Upper lobe of left lung (tissue), 6 donors: ENCODE measurements at places on chromosomes 3 and 15. TPM values are rescaled to one million over a fixed set of nuclear protein-coding genes. Genes with fewer than 3 reads are reported as not detected.

Gene MLF1
- total RNA-seq = 5.8 TPM

Gene LIPH
- 47.9 TPM for total RNA-seq

Gene B3GALNT1
- total RNA-seq = 31.2 TPM

DNA sequence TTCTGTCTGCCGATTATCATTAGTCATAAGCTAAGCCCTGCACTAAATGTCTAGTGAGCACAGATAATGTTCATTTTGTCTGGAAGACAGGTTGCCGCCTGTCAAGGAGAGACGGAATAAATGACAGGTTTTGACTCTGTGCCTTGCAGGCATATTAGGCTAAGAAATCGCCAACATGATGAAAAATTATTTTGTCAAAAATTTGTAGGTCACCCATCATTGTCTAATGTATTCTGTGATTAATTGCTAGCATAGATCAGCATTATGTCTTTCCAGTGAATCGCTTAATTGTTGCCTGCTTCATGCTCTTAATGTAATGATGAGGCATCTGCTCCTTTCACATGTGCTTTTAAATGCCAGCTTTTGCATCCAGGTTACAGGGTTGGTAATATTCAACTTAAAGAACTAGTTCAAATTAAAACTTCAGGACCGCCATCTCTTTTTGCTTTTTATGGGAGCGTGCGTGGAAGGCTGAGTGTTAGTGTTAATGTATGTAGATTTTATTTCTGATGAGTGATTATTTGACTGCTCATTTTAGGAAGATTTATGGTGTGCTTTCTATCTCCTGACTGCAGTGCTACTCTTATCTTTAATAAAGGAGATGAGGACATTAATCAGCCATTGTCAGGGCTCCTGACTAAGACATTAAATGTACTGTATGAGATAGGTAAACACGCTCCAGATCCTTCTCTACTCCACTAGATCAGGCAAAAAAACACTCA is 120.8 kb upstream of the MEIS2 start:
- H3K27ac ChIP-seq = no peak overlapping the region
- H3K27me3 ChIP-seq = no peaks in the 10 kb centered on the region
- no peaks in the 10 kb centered on the region for H3K36me3 ChIP-seq
- DNase-seq = no peak
- no peaks in the 10 kb centered on the region for H3K4me1 ChIP-seq

- H3K36me3 ChIP-seq = no peaks in the 10 kb centered on the region
- no peak for DNase-seq
- peaks cover 19% of the 10 kb centered on the region for H3K4me1 ChIP-seq
- H3K4me3 ChIP-seq = no peak overlapping the region
- H3K27me3 ChIP-seq = no peaks in the 10 kb centered on the region
- peak overlapping the region; percentile 75 for H3K27ac ChIP-seq
These were observed 121.1 kb downstream of the ADAM10 start for GRCh38 chr15:58628206-58628947.

GRCh38 chr15:32919749-32920414 is 202.1 kb downstream of the GREM1 start:
- no peaks in the 10 kb centered on the region for H3K36me3 ChIP-seq
- no peaks in the 10 kb centered on the region for H3K4me1 ChIP-seq
- DNase-seq = no peak

DNA sequence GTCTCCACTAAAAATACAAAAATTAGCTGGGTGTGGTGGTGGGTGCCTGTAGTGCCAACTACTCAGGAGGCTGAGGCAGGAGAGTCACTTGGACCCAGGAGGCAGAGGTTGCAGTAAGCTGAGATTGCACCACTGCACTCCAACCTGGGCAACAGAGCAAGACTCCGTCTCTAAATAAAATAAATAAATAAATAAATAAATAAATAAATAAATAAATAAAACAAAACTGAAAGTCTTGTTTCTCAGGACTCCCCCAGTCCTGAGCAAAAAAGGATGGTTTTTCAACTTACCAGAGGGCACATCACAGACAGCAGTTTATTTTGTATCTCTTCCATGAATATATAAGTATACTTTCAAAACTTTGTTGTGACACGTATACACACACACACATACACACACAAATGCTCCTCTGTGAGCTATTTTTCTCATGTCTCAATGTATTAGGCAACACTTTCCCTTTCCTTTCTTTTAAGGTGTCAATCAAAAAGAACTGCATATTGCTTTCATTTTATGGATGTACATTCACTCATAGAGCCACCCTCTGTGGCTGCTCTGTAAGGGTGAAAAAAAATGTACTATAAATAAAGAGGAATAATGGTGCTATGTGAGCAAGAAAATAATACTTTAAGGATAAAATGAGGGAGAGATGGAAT is 54.8 kb upstream of the MITF start:
- no peaks in the 10 kb centered on the region for H3K4me1 ChIP-seq
- no peaks in the 10 kb centered on the region for H3K36me3 ChIP-seq
- no peak overlapping the region for H3K4me3 ChIP-seq

Gene SKOR1
- 0.46 TPM for total RNA-seq

DNA sequence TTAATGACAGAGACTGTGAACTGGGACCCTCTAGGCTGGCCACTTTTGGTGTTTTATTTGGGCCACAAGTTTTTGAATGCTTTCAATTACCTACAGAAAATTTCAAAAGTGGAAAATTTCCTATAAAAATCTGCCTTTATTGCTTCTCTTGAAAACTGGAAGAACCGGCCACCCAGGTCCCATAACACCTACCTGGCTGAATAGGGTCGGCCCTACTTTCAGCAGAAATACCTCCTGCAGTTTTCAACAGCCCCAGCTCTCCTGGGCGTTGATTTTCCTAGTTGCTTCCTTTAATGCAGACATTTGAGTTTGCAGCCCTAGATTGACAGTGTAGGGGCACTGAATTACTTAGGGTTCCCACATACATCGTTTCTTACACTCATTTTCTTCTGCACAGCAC is 719 bp upstream of the SRPRB start:
- no peaks in the 10 kb centered on the region for H3K27me3 ChIP-seq
- no peak overlapping the region for H3K4me3 ChIP-seq
- H3K27ac ChIP-seq = no peak overlapping the region
- no peak for DNase-seq

DNA sequence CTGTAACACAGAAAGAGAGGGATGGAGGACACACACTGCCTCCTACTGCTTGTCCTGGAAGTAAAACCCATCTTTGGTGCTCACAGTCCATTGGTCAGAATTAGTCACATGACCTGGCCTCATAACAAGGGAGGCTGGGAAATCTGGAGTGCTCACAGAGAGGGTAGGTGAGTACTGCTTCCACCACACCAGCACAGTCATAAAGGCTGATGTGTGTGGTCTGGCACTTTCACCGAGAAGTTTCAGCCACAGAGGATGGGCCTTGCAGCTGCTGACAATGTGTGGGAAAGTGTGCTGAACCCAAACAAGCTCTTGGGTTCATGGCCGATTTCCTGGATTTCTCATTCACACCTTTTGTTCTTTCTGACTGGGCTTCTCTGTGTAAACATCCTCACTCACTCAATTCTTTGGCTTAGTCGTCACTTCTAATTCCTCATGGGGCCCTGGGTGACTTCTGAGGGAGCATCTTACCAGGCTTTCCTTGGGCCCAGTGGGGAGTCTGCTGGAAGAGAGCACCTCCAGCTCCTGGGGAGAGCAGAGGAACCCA is 100.7 kb downstream of the ASB7 start:
- H3K4me1 ChIP-seq = no peaks in the 10 kb centered on the region
- H3K27me3 ChIP-seq = no peaks in the 10 kb centered on the region
- no peak for DNase-seq
- H3K27ac ChIP-seq = no peak overlapping the region
- no peaks in the 10 kb centered on the region for H3K36me3 ChIP-seq

- DNase-seq = no peak
- H3K4me1 ChIP-seq = no peaks in the 10 kb centered on the region
- no peaks in the 10 kb centered on the region for H3K27me3 ChIP-seq
- H3K36me3 ChIP-seq = no peaks in the 10 kb centered on the region
These were observed 107.3 kb upstream of the PRR20G start for GRCh38 chr3:127394984-127395662.

DNA sequence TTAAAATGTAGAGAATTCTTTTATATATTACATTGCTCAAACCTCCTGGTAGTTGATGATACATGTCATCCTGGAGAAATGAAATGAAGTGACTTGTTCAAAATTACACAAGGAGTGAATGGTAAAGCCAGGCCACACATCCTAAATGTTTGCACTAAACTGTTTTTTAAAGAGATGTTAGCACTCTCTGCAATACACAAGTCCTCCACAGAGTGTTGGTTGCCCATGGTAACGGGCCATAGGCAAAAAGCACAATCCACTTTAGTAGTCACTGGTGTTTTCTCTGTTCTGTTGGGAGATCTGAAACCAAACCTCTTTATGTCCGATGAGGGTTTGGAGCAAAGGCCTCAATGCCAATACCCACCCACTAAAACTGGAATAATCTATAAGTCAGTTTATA is 907.4 kb downstream of the NTRK3 start:
- no peak overlapping the region for H3K4me3 ChIP-seq
- H3K27me3 ChIP-seq = no peaks in the 10 kb centered on the region
- no peaks in the 10 kb centered on the region for H3K36me3 ChIP-seq
- H3K27ac ChIP-seq = no peak overlapping the region
- no peaks in the 10 kb centered on the region for H3K4me1 ChIP-seq

Gene SH3GL3
- 1.8 TPM for total RNA-seq

GRCh38 chr3:64042952-64043351 is 19.7 kb upstream of the PSMD6 start:
- no peak overlapping the region for H3K27ac ChIP-seq
- no peak for DNase-seq
- no peaks in the 10 kb centered on the region for H3K36me3 ChIP-seq

Gene ACKR2
- 3.3 TPM for total RNA-seq

DNA sequence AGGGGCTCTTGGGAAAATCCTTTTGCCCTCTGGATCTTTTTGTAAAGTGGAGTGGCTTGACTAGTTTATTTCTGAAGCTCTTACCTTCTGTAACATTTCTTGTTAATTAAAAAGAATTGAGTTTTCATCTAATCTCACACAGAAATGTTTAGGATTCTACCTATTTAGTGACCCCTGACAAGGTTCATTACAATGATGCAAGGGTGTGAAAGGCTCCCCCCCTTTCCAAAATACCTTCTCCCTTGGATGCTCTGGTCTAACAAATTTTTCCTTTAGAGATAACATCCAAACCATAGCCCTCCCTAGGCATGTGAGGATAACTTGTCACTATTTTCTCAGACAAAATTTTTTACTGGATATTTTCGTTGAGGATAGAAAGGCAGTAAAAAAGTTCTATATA is 223.9 kb downstream of the THRB start:
- no peaks in the 10 kb centered on the region for H3K4me1 ChIP-seq
- H3K27me3 ChIP-seq = no peaks in the 10 kb centered on the region
- H3K27ac ChIP-seq = no peak overlapping the region
- H3K36me3 ChIP-seq = no peaks in the 10 kb centered on the region

GRCh38 chr3:101142160-101142559 is 148.9 kb upstream of the ABI3BP start:
- H3K36me3 ChIP-seq = no peaks in the 10 kb centered on the region
- no peak overlapping the region for H3K27ac ChIP-seq
- H3K4me1 ChIP-seq = no peaks in the 10 kb centered on the region
- H3K27me3 ChIP-seq = no peaks in the 10 kb centered on the region

DNA sequence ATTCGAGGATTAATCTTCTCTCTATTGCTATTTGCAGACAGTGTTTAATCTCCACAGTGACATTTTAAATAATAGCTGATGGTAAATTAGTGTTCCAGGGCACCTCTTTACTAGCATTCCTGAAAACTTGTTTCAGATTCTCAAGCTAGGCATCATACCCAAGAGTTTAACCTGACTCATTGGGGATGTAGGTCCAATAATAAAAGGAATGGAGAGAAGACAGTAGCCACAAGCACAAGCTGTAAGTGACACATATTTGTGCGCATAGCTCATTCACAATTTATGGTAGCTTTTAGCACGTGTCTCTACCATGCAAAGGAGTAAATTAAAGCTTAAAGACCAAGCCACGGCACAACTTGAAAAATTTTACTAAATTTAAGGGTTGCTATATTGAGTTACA is 171.3 kb upstream of the FAM3D start:
- DNase-seq = no peak
- no peaks in the 10 kb centered on the region for H3K27me3 ChIP-seq
- no peak overlapping the region for H3K27ac ChIP-seq
- no peak overlapping the region for H3K4me3 ChIP-seq
- H3K36me3 ChIP-seq = no peaks in the 10 kb centered on the region
- no peaks in the 10 kb centered on the region for H3K4me1 ChIP-seq

Gene KNG1
- total RNA-seq = 0.46 TPM
